ENCODE measurements at places on chromosomes 4 and X.

- no peak for DNase-seq
Measured at GRCh38 chr4:173125216-173125812, 43.3 kb upstream of the GALNT7 start.

DNA sequence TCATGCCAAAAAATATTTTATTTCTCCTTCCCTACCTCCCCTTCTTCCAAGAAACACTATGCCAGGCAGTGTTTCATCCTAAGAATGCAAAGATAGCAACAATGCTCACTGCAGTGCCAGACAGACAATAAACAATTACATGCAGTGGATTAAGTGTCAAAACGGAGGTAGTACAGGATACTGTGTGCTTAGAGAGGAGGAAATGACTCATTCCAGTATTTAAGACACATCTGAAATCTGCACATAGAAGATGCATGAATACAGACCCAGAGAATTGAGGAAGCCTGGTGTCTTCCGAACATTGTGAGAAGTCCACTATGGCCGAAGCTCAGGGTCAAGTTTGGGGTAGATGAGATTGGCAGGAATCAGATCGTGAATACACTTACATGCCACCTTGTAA, 326.4 kb downstream of the PPP3CA start:
- no peak for DNase-seq

- DNase-seq, result no peak
Measured at GRCh38 chrX:110226931-110227330, 91.0 kb downstream of the AMMECR1 start.

DNA sequence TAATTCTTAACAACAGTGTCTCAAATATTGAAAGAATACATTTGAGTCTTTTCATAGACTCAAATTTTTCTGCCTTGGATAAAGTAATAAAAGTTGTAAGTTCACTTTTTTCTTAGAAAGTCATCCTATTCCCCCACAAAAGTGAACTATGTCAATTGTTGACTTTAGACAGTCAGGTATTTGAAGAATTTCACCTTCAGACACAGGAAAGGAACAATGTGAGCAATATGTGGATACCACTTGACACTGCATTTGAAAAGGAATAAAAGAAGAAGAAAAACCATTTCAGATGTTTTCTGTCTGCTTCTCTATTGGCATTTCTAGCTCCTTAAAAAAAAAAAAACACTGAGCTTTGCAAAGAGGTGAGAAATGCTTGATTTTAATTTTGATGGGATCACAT, 1389.0 kb upstream of the IGFBP7 start:
- no peak for DNase-seq

DNA sequence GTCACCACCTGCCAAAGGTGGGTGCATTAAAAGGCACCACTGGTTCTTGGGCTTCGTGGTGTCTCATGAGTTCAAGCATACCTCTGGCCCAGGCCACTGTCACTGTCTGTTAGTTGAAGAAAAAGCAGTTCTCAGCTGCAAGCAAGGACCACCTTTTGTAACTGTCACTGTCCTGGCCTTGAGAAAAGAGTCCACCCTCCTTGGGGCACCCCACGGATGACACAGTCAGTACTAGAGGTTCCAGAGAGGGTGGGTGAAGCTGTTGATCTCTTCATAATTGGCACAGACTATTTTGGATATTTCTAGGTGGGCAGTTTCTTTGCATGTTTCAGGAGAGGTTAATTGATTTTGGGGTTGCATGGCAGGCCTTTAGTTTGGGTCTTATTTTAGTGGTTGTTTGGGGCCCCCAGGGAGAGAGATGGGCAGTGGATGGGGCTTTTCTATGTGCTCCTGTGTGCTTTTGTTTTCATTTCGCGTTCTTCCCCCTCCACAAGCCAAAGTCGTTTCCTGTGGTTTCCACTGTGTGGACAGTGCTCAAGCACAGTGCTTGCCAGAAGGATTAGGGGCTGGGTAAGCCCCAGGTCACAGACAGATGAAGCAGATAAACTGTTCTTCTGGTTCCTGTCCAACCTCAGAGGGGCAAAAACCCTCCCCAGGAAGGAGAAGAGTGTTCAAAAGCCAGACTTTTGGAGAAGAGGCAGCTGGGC, 156.2 kb upstream of the PPP1R2C start:
- DNase-seq, result no peak

GRCh38 chrX:47607091-47607490, 12.6 kb downstream of the SYN1 start:
- DNase-seq, result no peak

Measured in NCI-H2171 (cell line).